ENCODE measurements at places on chromosomes 6 and 20. TPM values are rescaled to one million over a fixed set of nuclear protein-coding genes. Genes with fewer than 3 reads are reported as not detected.
A peak's percentile ranks its signal among the peaks of the same experiment; 100 is the strongest.

GRCh38 chr6:154434662-154435061 lies 75.8 kb downstream of the CNKSR3 start:
- DNase-seq: no peak

DNA sequence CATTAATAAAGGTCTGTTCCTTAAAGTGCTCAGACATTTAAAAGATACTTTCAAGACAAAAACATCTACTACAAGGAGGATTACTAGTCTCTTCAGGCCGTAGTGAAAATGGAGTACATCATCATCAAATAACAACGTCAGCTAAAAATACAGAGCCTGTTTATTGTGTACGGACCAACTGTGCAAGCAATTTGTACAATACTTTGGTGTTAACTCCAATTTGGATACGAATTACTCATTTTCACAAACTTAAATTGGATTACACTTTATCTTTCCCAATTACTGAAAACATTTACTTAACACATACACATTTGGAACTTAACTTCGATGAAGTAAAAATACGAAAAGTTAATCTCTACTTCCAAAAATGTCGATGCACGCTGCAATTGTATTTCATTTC lies 802 bp downstream of the CYP39A1 start:
- DNase-seq: no peak

DNA sequence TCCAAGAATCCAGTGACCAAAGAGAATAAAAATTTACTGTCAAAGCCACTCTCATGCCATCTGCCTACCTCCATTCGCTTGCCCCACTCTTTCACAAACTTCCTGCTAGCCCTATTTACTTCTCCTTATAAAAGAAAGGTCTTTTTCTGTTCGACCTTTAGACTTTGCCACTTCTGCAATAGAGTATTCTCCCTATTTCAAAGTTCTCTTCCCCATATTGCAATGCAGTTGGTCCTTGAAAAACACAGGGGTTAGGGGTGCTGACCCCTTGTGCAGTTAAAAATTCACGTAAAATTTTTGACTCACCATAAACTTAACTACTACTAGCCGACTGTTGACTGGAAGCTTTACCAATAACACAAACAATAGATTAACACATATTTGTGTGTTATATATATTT lies 15.0 kb downstream of the CCN2 start:
- no peak for DNase-seq

- DNase-seq: no peak
Measured at GRCh38 chr6:26388014-26388413, 5.1 kb downstream of the BTN2A2 start.

GRCh38 chr20:41330343-41330720 lies 10.3 kb upstream of the LPIN3 start:
- peak; percentile 73 for DNase-seq

- no peak for DNase-seq
Measured at GRCh38 chr20:41364967-41365765, 1.5 kb downstream of the EMILIN3 start.

- DNase-seq: peak; percentile 93
Measured at GRCh38 chr6:64520050-64520449, 884.4 kb downstream of the PHF3 start.

DNA sequence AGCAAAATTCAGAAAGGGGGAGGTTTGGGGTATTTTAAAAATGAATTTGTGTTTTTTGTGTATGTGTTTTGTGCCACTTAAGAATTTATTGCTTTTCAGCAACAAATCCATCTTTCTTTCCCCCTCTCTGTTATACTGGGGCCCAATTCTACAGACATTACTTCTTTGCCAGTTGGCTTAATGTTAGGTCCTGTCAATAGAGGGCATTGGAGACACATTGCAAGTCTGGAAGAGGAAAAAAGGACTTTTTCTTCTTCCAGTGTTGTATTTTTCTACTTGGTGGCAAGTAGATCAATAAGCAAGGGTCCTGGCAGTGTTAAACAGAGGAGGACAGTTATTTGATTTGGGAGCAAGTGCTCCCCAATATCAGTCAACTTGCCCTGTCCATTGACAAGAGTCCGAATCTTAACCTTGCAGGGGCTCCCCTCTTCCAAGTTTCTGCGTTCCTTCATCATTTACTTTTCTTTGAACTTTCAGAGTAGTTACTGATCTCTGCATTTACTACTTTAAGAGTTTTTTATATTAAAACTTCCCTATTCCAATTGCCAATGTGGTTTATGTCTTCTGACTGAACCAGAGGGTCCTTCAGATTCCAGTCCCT lies 23.4 kb downstream of the SCML4 start:
- no peak for DNase-seq

GRCh38 chr6:3347826-3348225 lies 89.1 kb downstream of the PSMG4 start:
- DNase-seq: no peak

GRCh38 chr20:46350201-46350985 lies 42.1 kb upstream of the CDH22 start:
- DNase-seq: peak; percentile 94

JPH2 gene
- total RNA-seq: 18.1 TPM

- no peak for DNase-seq
Measured at GRCh38 chr6:69719602-69720193, 77.1 kb downstream of the LMBRD1 start.

GRCh38 chr6:170111816-170112582 lies 178.9 kb downstream of the DLL1 start:
- no peak for DNase-seq

SIRPA gene
- total RNA-seq: 35.5 TPM

GRCh38 chr6:16043171-16044135 lies 85.4 kb upstream of the MYLIP start:
- no peak for DNase-seq

GRCh38 chr20:31505903-31506302 lies 8.3 kb upstream of the HM13 start:
- no peak for DNase-seq

DNA sequence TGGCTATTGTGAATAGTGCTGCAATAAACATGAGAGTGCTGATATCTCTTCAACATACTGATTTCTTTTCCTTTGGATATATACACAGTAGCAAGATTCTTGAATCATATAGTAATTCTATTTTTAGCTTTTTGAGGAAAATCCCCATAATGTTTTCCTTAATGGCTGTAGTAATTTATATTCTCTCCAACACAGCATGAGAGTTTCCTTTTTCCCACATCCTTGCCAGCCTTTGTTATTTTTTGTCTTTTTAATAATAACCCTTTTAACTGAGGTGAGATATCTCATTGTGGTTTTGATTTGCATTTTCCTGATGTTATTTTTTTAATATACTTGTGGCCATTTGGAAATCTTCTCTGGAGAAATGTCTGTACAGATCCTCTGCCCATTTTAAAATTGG lies 132.6 kb downstream of the PRL start:
- DNase-seq: no peak

HRH3 gene
- 0.07 TPM for total RNA-seq

- no peak for DNase-seq
Measured at GRCh38 chr6:39289490-39289889, 24.7 kb downstream of the KCNK17 start.

DNA sequence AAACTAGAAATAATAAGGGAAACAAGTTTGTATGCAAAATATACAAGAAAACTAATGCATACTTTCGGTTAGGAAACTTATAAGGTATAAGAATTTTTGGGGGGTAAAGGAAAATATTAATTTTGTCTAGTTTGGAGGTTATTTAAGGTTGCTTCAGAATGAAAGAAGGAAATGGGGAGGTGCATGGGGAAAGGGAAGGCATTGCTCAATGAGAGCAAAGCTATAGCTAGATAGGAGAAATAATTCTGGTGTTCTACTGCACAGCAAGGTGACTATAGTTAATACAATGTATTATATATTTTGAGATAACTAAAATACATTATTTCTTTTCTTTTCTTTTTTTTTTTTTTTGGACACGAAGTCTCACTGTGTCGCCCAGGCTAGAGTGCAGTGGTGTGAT lies 5.4 kb upstream of the MYMX start:
- DNase-seq: no peak

FAM83D gene
- total RNA-seq: 2.1 TPM

All from astrocyte (in vitro differentiated cells and primary cell).